ENCODE measurements at places on chromosomes 3 and 15.

- no peak for DNase-seq
Measured at GRCh38 chr3:177479630-177480029, 282.3 kb upstream of the TBL1XR1 start.

DNA sequence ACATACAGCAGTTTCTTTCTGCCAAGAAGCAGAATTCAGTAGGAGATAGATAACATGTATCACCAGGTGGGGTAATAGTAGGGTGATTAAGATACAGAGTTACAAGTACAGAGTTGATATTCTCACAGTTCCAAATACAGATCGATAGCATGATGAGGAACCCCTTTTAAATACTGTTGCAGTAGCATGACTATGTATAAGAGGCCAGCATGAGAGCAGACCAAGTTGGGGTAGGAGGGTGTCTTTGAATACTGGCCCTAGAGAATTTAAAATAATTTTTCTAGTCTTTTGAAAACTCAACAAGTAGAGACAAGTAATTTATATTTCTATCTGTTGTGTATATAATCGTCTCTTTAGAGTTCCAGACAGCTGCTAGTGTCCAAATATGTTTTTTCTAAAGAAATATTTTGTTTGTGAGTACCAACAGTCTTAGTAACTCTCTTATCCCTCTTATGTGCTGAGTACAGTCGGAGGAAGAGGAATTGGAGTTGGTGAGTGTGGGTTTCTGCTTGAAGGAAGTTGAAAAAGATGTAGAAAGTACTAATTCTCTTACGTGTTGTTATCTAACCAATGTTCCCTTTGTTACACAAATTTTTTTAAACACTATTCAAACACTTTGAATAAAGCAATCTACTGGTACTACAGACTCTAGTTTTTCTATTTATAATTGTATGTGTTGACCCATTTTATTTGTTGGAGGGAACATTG lies 30.2 kb downstream of the LYSMD4 start:
- no peak for DNase-seq

GRCh38 chr3:56342475-56342874 lies 125.8 kb downstream of the ERC2 start:
- DNase-seq = no peak

DNA sequence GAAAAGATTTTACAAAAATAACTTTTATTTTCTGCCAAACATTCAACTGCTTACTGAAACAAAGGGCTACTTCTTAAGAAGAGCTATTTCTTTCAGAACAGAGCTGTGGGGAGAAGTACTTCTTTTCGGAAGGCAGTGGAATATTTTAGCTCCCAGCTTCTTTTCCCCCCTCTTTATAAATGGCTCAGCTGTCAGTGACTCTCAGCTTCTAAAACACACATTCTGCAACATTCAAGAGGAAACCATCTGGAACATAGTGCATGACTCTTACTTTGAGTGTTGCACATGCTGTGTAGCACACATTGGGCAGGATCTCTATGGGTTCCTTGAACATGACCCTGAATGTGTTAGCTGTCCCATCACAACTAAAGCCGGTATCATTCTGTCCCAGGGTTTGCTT lies 7.0 kb upstream of the C15orf40 start:
- DNase-seq = no peak

DNA sequence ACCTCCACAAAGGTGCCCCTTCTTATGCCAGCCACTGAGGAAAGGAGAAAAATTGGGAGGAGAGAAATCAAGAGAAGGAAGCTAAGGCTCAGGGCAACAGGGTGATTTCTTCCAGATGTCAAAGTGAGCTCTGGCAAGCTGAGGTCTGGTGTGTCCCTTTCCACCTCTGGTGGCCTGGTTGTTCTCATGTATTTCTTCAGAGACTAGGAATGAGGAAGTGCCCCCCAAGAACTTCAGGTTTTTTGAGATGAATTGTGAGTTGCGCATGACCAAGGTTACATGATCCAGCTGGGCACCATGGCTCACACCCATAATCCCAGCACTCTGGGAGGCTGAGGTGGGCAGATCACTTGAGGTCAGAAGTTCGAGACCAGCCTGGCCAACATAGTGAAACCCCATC lies 5.6 kb downstream of the RAB6B start:
- DNase-seq = no peak

GRCh38 chr3:32934150-32934742 lies 17.2 kb upstream of the CCR4 start:
- DNase-seq = peak; percentile 22

DNA sequence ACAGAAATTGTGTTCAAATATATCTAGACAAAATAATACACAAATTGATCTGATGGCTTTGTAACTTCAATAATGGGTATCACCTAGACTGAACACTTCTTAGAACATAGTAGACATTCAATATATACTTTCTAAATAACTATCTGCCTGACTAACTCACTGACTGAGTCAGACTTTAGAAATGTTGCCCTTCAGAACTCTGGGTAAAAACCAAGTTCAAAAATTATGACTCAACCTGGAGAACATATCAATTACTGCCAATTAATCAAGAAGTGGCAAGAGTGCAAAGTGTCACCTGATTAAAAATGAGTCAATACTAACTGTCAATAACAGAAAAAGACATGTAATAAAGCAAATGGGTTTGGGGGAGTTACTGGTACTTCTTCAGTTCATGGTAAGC lies 144.6 kb upstream of the TMCO5A start:
- no peak for DNase-seq

DNA sequence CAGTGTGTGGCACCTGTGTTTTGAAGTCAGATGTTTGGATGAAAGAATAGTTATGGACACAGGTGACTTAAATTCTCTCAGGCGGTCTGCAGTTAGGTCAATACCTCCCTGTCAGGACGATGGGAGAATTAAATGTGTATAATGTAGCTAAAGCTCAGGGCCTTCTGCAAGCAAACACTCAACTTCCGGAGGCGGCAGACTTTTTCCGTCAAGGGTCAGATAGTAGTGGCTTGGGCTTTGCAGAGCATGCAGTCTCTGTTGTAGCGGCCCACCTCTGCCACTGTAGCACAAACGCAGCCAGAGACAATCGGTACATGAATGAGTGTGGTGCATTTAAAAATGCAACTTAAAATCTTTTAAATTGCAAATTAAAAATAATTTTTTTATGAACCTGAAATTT lies 47.4 kb downstream of the CMTM8 start:
- no peak for DNase-seq

DNA sequence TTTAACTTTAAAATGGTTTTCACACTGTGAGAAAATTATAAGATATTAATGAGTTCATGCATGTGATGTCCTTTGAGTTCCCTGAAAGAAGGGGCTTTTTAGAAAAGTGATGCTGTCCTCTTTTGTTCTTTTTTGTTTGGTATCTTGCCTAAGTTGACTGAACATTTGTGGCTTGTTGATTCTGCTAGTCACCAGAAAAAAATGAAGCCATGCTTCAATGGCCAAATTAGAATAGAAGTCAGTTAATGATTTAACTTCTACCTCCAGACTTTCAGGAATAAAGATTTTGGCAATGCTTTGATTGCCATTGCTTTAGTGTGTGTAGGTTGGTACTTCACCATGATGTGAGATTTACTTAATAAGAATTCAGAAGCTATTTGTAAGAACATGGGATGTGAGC lies 260.6 kb upstream of the NECTIN3 start:
- DNase-seq = no peak

DNA sequence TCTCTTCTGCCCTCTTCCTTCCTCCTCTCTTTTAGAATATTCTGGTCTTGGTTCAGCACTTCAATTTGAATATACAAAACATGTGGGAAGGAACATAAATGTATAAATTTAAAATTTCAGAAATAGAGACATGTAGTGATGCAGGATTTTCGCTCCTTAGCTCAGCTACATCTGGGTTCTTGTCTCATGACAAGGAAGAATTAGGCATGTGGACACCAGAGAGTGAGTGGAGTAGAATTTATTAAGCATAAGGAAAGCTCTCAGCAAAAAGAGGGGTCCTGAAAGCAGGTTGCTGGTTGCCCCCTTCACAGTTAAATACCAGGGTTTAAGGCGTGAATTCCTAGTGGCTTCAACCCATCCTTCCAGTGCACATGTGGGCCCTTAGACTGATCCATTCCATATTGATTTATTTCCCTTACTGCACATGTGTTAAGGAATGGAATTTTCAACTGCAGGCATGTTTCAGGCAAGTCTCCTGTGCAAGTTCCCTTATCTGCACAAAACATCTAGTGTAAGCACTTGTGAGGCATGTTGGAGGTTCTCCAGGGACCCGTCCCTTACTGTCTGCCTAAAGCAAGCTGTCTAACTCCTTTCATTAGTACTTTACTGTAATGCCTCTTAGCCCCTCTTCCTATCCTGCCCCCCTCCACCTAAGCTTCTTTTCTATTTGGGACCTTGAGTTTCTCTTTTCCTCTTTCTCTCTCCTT lies 133.2 kb upstream of the STRIT1 start:
- no peak for DNase-seq

- no peak for DNase-seq
Measured at GRCh38 chr3:14426305-14426620, 23.9 kb downstream of the SLC6A6 start.

- no peak for DNase-seq
Measured at GRCh38 chr15:33608714-33609113, 297.9 kb downstream of the RYR3 start.
